ENCODE measurements at places on chromosomes 4 and X.

DNA sequence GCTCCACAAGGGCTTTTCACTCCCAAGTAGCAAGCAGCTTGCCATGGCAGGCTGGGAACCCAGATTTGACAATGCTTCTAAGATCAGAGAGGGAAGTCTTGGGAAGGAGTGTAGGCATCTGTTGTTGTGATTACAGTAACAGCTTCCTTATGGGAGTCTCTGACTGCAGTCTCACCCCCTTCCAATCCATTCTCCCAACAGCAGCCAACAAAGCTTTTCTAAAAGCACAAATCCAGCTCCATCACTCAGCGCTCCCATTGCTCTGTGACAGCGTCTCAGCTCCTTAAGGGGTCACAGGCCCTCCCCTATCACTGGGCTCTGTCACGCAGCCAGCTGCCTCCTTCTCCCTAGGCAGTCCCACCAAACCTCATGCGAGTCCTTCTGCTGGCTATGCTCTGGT is 7.1 kb downstream of the IGFBP7 start:
- DNase-seq, result no peak

- DNase-seq, result peak; percentile 82
These were observed 29.4 kb upstream of the RBMX start for GRCh38 chrX:136909706-136910564.

DNA sequence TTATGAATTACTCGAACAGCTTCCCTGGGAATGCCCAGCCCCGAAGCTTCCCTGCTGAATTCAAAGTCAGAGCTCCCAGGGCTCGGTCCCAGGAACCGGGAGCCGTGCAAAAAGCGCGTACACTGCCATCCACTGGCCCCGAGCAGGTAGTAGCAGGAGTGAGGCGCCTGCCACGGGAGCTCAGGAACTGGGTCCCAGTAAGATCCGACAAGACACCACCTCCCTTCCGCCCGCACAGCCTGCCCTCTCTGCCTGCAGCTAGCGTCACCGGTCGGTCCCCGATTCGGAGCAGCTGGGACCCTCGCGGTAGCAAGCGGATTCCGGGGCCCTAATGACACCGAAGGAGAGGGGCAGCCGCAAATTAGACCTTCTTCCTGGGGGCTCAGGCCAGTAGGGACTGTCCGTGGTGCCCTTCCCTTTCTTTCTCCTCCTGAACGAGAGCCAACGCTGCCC is 1.2 kb downstream of the CORIN start:
- peak; percentile 83 for DNase-seq

DNA sequence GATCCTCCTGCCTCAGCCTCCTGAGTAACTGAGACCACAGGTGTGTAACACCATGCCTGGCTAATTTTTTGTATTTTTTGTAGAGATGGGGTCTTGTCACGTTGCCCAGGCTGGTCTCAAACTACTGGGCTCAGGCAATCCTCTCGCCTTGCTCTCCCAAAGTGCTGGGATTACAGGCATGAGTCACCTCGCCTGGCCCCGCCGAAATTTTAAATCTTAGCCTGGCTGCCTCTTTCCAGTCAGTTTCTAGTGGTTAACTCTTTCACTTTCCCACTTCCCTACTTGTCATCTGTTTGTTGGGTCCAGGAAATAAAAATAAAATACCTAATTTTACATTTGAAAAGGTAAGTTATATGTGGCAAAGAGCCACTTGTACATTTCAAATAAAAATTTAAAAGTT is 62.4 kb downstream of the TMEM165 start:
- DNase-seq, result no peak

DNA sequence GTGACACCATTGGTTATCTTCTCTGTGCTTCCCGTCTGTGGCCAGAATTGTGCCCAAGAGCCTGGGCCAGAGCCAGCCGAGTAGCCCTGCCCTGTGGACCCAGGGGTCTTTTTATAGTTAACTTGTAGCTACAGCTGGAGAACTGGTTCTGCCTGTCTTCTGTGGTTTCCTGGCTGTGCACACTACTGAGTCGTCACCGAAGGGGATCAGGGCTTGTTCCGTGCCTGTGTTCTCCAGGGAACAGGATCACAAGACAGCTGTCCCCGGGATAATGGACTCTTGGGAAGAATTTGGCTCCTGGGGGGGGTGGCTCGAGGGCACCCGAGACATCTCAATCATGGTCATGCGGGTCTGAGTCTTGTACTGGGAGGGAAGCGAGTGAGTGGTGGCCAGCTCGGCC is 22.1 kb upstream of the OPN1LW start:
- DNase-seq, result no peak

DNA sequence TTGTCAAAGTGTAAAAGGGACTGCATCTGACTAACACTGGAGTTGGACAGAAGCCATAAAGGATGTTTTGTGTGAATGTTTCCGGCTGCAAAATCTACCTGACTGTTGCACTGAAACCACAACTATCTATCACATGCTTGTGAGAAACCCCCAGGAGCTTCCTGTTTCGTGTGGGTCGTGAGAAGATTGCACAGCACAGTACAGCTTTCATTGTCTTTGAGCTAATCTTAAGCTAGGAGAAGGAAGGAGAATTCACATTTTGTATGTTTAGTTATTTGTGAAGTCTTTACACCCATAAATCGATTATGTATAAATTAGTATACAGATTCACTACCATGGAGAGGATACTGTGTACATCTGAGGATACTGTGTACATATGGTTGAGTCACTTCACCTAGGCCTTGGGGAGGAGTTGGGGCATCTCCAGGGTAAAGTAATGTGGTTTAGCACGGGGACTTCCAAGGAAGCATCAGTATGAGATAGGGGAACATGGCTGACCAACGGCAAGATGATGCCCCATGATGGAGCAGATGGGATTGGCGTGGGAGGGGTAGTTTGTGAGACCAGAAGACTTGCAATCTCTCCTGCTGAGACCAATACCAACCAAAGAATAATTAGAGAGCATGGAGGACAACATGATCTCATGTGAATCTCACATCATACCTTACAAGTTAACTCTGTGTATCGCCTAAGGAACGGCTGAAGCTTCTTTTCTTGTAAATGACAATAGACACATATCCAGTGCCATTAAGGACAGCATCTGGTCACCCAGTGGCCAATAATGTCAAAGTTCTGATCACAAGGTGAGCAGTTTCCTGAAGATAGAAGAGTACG is 43.1 kb upstream of the FAM9C start:
- DNase-seq, result no peak
